GM12891 (cell line): ENCODE measurements at places on chromosomes 11 and 22.

DNA sequence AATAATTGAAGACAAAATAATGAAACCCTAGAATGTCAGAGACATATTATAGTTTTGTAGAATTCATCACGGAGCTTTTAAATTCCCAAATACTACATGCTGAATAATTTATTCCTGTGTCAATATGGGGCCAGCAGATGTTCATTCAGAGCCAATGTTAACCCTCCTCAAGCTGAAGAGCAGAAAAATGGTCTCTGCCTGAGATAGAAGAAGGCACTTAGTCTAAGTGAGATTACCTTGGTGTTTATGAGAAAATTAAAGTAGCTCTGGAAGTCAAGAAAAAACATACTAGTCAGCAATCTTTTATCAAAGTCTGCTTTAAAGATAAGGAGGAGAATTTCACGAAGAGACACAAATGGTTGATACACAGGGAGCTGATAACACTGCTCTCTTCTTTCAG, 328.2 kb downstream of the TTC28 start:
- DNase-seq: no peak

DNA sequence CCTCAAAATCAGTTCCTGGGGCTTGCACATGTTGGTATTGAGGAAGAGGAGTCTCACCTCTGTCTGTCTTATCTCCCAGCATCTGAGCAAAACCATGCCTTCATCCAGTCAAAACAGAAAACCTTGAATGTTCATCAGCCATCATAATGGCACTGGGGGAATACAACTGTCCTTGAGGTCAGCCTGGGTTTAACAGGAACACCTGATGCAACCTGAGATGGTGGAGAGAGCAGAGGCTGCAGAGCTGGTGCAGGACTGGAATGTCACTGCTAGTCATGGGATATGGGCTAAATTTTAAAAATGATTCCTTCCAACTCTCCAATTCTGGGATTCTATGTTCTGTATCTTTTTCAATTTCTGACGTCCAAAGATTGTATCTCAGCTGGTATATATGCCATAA, 931.0 kb downstream of the NTM start:
- no peak for DNase-seq

- no peak for DNase-seq
Observed at GRCh38 chr11:95252586-95252985, 21.6 kb upstream of the SESN3 start.

- no peak for DNase-seq
Observed at GRCh38 chr11:113685654-113686359, 20.3 kb downstream of the TMPRSS5 start.

GRCh38 chr11:132185726-132186592, 815.5 kb downstream of the NTM start:
- DNase-seq: no peak

GRCh38 chr11:90326647-90327046, 103.8 kb upstream of the CHORDC1 start:
- no peak for DNase-seq

DNA sequence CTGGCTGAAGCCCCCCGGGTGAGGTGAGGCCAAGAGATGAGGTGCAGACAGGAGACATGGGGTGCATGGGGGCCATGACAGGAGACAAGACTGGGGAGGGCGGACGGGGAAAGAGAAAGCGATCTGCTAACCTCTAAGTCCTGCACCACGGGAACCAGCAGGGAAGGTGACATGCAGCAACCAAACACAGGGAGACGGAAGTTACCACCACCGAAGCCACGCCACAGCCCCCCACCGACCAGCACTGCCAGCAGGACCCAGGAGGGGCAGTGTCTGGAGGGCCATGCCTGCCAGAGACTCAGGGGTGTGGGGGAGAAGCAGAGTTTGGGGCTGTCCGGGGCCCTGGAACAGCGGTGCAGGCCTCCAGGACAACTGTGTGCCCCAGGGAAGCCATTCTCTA, 14.1 kb upstream of the RASL10A start:
- no peak for DNase-seq

DNA sequence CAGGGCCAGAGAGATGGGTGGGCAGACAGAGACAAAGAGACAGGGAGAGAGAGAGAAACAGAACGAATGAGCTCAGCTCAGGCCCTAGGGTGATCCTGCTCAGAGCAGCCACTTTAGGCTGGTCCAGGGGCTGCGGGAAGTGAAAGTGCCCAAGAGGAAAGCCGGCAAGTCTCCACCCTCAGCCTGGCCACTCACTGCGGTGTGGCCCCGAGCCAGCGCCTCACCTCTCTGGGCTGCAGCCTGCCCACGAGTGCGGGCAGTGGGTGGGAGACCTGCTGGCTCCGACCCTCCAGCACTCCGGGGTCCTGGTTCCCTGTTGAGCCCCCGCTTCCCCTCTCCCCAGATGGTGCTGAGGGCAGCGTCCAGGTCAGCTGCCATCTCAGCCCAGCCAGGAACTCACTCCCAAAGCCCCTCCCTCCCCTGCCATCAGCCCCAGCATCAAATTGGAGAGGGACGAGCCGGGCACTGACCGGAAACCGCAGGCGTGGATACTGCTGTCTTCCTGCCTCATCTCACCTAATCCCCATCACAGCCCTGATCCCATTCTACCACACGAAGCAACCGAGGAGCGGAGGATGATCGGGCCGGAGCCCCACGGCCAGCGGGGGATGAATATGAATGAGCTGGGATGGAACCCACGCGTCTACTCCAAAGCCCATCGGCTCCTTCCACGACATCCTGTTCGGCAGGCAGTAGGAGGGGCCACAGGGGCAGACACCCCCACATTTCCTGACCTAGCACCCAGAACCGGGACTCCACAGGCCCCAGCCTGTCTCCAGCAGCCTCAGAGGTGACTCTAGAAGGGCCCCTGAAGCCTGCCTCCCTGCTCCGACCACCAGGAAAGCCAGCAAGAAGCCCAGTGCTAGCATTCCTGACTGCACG, 16.9 kb downstream of the ELFN2 start:
- no peak for DNase-seq

- DNase-seq: peak; percentile 78
Observed at GRCh38 chr22:45268958-45269844, 15.5 kb upstream of the UPK3A start.

- no peak for DNase-seq
Observed at GRCh38 chr11:107276077-107276476, 181.5 kb downstream of the CWF19L2 start.

DNA sequence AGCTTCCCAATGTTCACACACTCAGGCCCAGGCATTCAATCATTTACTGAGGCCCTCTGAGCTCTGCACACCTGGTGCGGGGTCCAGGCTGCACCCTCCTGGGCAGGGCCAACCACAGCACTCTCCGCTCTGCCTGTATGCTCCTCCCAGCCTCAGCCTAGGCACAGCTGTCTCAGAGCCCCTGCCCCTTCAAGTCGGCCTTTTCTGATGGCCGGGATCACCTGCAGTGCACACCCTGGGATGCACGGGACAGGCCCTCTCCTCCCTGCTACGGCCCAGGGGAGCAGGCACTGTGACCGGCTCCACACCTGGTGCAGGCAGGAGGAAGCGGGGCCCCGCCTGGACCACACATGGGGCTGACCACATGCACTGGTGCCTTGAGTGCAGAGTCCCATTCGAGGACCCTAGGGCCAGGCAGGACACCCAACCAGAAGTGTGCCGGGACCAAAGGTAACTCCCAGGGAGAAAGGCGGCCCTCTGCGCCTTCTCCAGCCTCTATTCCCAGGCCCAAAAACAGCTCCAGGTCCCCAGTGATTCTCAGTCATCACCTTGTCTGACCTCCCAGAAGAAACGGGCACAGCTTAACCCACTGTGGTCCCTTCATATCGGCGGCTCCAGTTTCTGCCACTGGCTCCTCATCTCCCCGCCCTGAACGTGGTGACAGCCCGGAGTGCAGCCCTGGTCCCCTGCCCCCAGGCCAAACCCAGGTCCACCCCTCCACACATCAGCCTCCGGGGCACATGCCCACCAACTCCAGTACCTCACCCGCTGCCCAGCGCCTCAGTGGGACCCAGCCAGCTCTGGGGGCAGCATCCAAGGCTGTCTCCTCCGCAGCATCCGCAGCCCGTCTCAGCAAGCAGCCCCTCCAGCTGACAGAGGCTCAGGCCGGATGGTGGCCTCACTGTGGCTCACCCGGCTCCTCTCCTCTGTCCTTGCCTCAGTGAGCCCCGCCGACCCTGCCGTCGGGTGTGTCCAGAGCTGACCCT, 17.5 kb downstream of the SULT4A1 start:
- DNase-seq: no peak

- DNase-seq: no peak
Observed at GRCh38 chr11:88979641-88980040, 86.1 kb downstream of the GRM5 start.

DNA sequence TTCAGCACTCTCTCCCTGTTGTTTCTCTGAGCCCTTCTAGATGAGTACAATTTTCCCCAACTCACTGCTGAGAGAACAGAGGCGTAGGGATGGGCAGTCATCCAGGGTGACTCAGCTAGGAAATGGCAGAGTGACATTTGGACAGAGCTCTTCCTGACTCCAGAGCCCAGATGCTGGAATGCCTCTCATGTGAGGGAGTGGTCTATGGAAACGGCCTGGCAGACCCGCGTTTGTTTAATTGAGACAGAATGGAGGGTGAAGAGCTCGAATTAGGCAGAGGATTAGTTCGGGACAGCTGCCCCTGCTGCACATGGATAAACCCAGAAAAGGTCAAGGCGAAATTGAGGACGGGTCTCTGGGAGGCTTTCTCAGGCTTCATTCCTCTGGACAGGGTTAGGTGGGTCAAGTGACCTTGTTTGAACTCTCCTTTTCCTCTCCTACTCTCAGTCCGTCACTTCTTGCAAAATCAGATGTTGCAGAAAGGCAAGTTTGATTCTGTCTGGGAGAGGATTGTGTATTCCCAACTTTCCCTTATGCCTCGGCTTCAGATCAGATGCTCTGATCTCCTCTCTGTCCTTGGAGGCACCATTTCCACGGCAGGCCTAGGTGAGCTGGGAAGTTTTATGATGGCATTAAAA, 7.6 kb upstream of the LMO2 start:
- DNase-seq: no peak

- no peak for DNase-seq
Observed at GRCh38 chr22:30064172-30064571, 16.1 kb upstream of the HORMAD2 start.

GRCh38 chr11:121557348-121557747, 104.6 kb upstream of the SORL1-AS1 start:
- DNase-seq: no peak

DNA sequence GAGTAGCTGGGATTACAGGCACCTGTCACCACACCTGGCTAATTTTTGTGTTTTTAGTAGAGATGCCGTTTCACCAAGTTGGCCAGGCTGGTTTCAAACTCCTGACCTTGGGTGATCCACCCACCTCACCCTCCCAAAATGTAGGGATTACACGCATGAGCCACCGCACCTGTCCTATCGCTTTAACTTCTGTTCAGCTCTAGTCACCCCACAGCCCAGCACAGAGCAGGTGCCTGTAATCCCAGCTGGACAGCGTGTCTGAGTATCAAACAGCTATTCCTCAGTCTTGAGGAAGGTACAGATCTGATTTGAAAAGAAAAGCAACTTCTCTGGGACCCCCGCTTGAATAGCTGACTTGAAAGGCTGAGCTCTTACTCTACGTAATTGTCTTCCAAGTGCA, 149.1 kb downstream of the CTTN start:
- DNase-seq: no peak

- no peak for DNase-seq
Observed at GRCh38 chr22:19596680-19597398, 72.6 kb upstream of the CLDN5 start.

- DNase-seq: peak; percentile 8
Observed at GRCh38 chr11:6737872-6738466, 33.8 kb downstream of the OR2AG2 start.

DNA sequence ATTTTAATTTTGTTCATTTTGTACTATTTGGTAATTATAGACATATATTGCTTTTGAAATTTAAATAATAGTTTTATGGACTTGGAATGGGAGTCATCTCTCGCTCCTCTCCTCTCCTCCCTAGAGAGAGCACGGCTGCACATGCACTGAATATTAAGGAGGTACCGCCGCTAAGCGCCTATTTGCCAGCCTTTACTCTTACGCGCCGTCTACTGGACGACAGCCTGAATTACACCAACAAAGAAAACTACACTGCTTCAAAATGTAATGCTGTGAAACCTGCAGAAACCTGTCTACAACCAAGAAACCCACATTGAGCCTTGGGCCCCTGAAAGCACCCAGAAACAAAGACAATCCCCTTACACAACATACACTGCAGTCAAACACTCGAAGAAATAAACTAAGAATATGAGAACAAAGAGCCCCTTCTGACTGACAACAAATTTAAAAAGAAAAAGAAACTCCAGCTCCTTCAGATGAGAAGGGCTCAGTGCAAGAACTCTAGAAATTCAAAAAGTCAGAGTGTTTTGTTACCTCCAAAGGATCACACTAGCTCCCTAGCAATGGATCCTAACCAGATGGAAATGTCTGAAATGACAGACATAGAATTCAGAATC, 737.2 kb downstream of the LRRC4C start:
- DNase-seq: peak; percentile 6

DNA sequence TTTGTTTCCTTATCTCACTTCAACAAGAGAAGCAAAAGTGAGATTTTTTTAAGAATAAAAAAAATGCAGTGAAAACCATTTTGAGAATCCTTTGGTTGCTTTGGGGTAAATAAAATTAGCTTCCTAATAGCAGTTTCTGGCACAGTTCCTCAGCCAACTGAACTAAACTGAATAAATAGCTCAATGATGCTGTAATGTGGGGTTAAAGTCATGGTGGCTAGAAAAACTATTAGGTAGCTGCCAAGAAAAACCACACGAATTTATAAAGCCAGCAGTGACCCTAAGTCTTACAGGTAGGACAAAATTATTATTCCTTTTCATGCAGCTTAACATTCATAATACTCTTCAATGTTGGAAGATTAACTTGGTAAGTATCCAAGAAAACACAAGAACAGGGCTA, 142.4 kb downstream of the APIP start:
- no peak for DNase-seq

- DNase-seq: no peak
Observed at GRCh38 chr11:96180341-96180740, 162.7 kb downstream of the MAML2 start.

GRCh38 chr11:83785942-83786341, 499.8 kb upstream of the CCDC90B start:
- DNase-seq: no peak

- DNase-seq: no peak
Observed at GRCh38 chr11:5831196-5831829, 10.4 kb downstream of the OR52E6 start.

DNA sequence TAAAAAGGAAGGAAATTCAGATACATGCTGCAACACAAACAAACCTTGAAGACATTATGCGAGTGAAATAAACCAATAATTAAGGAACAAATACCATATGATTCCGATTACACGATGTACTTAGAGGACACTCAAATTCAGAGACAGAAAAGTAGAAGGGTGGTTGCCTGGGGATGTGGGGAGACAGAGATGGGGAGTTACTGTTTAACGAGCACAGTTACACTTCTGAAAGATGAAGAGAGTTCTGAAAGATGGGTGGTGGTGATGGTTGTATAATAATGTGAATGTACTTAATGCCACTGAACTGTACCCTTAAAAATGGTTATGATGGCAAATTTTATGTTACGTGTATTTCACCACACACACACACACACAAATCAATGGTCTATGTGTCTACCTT, 14.7 kb downstream of the ZBTB44 start:
- DNase-seq: no peak
